ENCODE measurements at places on chromosomes 5 and 9.

DNA sequence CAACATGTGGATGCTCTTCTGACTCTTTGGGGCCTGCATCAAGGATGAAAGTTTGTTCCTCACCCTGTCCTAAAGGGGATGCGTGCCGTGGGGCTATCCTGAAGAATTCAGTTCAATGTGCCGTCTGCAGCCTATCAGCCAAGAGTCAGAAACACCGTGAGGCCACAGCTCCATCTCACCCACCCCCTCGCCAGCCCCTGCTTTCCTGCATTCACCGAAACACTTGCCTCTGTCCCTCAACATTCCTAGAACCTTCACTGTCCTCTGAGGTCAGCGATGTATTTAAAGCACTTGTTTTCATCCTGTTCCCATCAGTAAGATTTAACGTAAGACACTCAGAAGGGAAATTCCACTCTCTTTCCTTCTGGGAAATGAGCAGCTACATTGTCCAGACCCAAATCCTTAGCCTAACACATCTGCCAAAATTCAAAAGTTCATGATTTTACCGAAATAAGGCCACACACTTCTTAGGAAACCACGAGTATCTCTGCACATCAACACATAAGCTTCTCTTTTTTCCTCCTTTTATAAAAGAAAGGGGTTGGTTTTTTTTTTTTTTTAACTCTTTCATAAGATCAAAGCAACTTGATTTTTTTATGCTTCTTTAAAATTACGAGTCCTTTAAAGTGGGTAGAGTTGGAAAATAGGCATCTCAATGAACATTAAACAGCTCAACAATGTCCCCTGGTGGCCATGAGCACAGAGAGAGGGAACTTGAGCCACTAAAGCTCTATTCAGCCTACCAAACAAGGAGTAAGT lies 100.7 kb downstream of the SUSD1 start:
- peak; percentile 54 for DNase-seq

DNA sequence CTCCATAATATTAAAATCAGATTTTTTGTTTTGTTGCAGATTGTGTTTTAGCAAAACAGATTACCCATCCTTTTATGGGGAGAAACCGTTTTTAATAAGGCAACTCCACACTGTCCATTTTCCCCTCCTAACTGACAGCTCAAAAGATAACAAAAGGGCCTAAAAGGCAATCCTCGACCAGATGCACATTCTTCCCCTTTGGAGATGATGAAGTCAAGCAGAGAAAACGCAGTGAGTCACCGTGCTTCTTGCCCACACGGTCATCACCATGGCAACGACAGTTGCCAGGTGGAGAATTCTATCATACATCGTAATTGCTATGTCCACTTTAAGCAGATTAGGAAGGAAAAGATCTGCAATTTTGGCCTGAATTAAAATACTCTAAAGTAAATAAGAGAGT lies 96.4 kb downstream of the DIRAS2 start:
- no peak for DNase-seq

- no peak for DNase-seq
Measured at GRCh38 chr5:44997506-44997905, 188.8 kb downstream of the MRPS30 start.

DNA sequence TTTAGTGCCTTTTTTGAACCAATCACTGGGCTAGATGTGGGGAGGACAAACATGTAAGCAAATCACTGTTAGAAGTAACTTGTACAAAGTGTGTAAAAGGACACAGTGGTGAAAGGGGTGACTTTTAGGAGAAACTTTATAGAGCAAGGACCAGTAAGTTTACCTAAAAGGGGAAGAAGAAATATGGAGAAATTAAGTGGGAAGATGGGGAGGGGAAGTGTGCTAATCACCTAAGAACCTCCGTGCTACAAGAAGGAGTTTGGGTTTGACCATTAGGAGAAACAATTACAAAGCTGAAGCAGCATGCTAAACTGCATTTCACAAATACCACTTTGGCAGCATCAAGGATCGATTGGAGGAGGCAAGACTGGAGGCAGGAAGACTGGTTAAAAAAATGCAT lies 17.3 kb downstream of the ITGA1 start:
- no peak for DNase-seq

- no peak for DNase-seq
Measured at GRCh38 chr5:148856424-148856823, 30.0 kb downstream of the ADRB2 start.

DNA sequence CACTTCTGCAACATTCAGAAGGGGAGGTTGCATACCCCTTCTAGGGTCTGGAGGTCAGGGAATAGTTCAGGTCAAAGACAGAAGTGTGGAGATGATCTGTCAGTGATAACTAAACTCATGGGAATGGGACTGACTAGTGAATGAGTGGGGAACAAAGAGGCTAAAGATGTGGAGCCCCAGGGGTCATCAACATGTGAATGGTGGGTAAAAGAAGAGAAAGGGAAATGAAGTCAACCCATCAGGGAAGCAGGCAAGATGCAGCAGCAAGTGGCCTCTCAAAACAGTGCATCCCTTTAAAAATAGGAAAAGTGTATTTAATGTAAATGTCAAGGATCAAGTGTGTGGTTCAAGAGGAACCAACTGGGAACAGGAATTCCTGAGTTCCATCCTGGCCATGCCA lies 69.9 kb downstream of the PLPPR1 start:
- DNase-seq = no peak

DNA sequence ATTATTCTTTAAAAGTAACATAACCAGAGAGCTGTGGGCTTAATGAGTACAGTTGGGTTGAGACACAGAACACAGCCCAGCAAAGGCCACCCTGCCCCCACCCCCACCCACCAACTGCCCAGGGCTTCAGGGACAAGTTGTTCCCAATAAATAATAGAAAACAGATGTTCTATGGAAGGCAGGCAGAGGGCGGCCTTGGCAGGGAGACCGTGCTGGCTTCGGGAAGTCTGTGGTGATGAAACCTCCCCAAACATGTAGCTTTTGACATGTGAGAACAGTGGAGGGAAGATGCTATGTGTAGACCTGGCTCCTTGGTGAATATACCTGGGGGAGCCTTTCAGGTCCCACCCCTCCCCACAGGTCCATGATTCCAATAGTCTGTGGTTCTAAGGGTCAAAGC lies 10.0 kb downstream of the TRAF1 start:
- DNase-seq = no peak
